Adipocyte (in vitro differentiated cells): ENCODE measurements at places on chromosomes 5 and 9.
A peak's percentile ranks its signal among the peaks of the same experiment; 100 is the strongest.

- DNase-seq: no peak
Observed at GRCh38 chr9:1073497-1073896, 23.3 kb downstream of the DMRT2 start.

DNA sequence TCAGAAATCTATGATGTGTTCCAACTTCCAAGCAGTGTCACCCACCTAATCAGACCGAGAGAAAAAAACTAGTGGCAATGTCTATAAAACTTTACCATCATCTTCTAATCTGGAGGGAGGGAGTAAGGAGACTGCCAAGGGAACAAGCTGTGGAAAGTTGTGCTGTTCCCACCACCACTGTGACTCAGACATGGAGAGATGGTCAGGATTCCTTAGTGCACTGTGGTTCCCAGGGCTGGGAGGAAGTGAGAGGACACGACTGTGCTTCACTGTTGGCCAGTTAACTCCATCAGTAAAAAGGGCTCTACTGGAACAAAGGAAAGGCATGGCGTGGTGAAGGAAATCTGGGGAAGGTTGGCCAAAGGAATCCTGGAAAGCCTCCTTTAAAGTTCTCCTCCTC is 18.8 kb downstream of the TICAM2 start:
- DNase-seq: peak; percentile 65

DNA sequence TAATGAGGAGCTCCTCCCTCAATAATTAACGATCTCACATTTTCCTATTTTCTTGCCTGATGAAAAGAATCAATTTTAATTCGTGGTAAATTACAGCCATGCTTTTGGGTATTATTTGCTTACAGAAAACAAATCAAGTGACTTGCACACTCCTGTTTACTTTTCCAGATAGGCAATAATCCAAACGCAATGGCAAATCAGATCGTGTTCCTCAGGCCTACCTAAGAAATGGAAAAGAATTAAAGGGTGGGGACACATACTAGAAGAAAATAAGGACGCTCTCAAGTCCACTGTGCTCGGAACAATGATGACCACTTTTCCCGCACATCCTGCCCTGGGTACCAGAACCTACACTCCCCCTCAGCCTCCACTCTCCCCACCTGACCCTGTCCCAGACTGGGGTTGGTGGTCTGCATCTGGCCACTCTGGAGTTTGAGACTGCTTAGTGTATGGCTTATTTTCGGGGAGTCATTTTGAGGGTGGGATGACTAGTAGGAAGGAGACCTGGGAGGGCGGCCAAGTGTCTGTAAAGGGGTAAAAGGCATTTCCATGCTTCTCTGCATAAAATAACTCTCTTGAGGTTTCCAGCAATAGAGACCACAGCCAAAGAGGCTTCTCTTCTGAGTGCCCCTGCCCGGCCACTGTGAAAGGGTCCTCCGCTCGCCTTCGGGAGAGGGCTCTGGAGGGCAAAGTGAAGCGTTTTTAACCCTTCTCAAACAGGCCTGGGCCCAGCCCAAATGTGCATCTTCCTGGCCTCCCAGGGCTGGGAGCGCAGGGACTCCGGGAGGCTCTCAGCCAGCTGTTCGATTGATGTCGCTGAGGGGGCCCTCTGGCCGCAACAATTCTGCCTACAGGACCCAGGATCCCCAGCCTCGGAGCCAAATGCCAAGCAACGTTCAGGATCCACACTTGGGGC is 4.5 kb upstream of the OTP start:
- DNase-seq: no peak

DNA sequence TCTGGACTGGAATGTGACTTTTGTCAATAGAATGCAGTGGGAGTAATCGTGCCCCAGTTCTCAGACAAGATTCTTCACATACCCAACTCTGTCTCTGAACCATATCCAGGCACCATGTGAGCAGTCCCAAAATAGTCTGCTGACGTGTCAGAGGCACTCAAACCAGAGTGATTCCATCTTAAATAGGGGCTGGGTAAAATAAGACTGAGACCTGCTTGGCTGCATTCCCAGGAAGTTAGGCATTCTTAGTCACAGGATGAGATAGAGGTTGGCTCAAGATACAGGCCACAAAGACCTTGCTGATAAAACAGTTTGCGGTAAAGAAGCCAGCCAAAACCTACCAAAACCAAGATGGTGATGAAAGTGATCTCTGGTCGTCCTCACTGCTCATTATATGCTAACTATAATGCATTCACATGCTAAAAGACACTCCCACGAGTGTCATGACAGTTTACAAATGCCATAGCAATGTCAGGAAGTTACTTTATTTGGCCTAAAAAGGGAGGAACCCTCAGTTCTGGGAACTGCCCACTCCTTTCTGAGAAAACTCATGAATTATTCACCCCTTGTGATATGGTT is 16.9 kb upstream of the PLCXD3 start:
- peak; percentile 67 for DNase-seq
